ENCODE measurements at places on chromosomes 3 and 15.

GRCh38 chr3:40237889-40238571, 71.5 kb upstream of the EIF1B start:
- DNase-seq = no peak

- no peak for DNase-seq
Observed at GRCh38 chr15:89656116-89656815, 999 bp upstream of the KIF7 start.

DNA sequence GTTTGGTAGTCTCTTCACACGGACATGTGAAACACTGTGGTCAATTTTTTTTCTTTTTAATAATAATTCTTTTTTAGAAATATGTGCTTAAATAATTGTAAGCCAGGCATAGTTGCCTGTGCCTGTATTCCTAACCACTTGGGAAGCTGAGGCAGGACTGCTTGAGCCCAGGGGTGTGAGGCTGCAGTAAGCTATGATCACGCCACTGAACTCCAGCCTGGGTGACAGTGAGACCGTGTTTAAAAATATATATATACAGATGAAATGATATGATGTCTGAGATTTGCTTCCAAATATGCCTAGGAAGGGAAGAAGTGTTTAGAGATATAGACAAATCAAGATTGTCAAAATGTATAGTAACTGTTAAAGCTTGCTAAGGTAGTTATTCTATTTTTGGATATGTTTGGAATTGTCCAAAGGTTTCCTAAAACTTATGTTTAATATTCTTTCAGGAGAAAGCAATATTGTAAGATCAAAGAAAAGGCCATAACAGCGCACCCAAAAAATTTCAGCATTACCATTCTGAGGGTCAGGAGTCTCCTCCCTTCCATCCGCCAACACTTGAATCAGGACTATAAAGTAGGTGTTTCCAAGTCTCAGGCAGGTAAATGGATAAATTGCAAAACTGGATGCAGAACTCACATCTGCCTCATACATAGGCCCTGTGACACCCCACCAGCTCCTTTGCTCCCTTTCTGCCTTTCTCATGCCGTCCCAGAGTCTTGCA, 532 bp upstream of the SELENOT start:
- no peak for DNase-seq

DNA sequence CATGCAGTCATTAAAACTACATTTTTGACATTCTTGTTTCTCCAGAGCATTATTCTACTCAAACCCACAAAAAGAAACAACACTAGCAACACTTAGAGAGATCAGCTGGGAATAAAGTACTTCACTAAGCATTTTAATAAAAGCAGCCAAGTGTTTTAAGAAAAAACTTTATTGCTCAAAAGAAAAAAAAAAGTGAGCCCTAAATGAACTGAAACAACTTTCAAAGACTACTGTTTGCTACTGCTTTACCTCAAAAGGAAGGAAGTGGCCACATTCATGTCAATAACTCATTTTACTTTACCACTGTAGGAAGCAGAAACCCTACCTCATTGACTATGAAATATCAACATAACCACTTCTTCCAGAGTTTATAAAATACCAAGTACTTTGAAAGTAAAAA, 91.3 kb downstream of the UACA start:
- DNase-seq = no peak

GRCh38 chr15:68349151-68349550, 71.6 kb downstream of the FEM1B start:
- DNase-seq = no peak

- no peak for DNase-seq
Observed at GRCh38 chr15:41043276-41043951, 72.7 kb downstream of the INO80 start.

GRCh38 chr3:30502051-30502741, 104.2 kb upstream of the TGFBR2 start:
- DNase-seq = no peak

GRCh38 chr3:12984023-12984823, 89.0 kb downstream of the IQSEC1 start:
- peak; percentile 82 for DNase-seq

GRCh38 chr15:85603703-85604102, 191.0 kb downstream of the KLHL25 start:
- no peak for DNase-seq

DNA sequence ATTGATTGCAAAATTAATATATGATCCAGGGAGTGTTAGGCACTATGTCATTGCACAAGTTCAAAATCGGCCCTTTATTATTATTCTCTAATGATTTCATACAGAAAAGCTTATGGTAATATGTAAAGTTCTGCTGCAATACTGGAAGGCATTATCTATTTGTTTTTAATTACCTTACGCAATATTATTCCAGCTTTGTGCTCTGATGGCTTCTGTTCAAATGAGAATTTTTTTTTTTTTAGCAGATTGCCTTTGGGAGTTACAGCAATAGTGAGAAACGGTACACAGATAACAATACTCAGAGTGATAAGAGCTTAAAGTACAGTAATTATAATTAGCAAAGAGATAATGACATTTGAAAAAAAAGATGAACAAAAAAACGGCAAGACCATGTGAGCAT, 602.2 kb upstream of the ALCAM start:
- DNase-seq = no peak

DNA sequence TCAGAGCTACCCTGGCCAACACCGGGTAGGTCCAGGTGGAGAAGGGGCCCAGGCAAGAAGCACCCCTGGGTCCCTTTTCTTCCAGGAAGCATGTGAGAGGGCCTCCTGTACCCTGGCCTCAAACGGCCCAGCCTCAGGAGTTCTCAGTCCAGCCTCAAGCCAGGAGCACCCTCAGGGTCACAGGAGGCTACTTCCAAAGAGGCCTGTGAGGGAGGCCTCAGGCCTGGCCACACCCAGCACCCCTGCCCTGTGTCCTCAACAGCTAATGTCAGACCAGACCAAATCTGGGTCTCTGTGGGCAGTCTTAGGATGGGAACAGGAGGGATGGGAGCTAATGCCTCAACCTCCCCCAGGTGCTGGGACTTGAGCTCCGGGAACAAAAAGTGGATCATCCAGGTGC, 23.5 kb downstream of the PTH1R start:
- no peak for DNase-seq

DNA sequence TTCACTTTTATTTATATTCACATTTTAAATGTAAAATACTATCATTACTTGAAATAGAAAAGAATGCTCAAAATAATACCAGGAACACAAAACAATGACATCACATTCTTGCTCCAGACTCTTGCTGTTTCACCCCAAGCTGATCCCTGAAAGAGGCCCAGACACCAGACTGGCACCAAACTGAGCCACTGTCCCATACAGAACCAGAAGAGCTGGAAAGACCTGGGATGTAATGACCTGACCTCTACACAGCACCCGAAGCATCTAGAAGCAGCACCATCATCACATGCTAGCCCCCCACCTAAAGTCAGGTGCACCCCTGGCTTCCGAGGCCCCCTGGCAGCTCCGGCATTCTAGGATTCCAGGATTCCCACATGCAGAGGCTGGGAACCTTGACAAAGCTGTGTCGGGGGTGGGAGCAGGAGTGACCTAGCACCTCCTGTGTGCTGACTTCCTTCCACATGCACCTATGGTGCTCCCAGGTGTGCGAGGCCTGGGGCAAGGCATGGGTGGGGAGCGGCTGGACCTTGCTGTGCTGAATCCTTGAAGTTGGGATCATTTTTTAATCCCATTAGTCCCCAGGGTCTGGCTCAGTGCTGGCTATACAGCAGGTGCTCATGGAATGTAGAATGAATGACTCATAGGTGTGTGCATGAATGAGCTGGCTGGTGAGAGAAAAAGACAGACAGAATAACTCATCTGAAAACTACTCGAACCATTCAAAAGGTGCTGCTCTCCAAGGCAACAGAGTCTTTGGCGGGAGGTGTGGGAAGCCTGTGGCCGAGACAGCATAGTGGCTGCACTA, 144.7 kb upstream of the IQSEC1 start:
- no peak for DNase-seq

DNA sequence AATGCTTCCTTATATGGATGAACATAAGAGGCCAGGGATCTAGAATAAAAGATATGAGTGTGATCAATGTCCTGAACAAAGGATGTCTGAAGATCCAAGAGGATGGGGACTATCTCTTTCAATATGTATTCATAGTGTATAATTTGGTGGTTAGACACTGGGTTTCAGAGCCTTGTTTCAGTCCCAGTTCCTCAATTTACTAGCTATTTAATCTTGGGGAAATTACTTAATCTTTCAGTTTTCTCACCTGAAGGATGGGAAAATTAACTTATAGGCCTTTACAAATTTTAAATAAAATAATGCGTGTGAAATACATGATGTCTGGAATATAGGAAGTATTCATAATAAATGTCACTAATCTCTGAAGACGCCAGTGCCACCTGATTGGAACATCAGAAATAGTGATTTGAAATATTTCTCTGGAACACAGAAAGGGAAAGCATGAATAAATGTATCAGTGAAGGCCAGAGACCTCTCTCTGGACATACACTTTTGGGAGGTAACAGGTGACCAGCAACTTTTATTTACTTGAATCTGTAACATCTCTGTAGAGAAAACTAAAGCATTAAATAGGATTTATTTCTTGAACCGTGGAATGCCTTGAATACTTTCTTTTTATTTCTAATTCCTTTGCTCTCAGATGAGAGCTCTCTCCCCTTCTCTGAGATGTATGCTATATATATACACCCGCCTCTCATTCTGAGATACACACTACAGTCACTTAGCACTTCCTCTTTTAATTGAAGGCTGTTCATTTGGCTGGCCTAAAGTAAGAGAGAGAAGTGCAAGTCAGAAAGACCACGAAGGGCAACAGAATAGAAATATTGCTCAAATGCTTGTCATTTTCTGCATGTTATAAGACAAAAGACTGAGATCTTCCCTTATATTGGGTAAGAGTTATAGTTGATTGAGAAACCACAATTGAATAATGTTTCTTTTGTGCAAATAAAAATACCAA, 407.1 kb downstream of the LSAMP start:
- no peak for DNase-seq

DNA sequence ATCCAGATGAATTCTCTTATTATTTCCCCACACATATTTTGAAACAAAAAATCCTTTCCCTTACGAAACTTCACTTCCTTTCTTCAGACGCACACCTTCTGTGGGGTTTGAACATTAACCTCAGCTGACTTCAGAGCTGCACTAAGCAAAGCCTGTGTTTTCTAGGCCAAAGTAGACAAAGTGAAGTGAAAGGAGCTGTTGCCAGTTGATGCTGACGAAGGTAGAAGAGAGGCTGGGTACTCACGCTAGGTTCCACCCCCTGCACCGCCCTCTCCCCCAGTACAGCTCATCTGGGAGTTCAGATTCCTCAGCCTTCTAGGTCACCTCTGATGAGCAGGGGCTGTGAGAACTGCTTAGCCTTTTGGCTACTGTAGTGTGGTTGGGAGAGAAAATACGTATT, 24.1 kb downstream of the DUT start:
- DNase-seq = no peak

DNA sequence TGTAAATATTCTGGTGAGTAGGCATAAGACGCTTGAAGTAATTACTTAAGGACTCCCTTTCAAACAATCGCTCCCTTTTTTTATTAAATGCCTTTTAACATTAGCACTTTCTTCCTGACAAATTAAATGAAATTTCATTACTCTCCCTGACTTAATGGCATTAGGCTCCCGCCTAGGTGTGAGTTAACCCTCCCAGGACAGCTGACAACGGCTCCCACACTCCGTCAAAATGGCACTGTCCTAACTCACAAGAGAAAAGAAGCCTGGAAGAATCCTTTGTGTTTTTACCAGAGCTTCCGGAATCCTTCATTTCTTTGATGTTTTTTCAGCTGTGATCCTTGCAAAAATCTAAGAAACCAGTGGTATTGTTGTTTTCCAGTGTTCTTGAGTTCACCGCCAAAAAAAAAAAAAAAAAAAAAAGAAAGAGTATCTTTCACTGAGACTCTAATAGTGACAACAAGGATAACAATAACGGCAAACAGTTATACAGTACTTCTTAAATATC, 861.0 kb upstream of the NR2F2 start:
- DNase-seq = no peak

- DNase-seq = no peak
Observed at GRCh38 chr15:60933900-60934885, 294.9 kb downstream of the RORA start.

- DNase-seq = no peak
Observed at GRCh38 chr15:70459312-70459711, 304.0 kb downstream of the UACA start.

DNA sequence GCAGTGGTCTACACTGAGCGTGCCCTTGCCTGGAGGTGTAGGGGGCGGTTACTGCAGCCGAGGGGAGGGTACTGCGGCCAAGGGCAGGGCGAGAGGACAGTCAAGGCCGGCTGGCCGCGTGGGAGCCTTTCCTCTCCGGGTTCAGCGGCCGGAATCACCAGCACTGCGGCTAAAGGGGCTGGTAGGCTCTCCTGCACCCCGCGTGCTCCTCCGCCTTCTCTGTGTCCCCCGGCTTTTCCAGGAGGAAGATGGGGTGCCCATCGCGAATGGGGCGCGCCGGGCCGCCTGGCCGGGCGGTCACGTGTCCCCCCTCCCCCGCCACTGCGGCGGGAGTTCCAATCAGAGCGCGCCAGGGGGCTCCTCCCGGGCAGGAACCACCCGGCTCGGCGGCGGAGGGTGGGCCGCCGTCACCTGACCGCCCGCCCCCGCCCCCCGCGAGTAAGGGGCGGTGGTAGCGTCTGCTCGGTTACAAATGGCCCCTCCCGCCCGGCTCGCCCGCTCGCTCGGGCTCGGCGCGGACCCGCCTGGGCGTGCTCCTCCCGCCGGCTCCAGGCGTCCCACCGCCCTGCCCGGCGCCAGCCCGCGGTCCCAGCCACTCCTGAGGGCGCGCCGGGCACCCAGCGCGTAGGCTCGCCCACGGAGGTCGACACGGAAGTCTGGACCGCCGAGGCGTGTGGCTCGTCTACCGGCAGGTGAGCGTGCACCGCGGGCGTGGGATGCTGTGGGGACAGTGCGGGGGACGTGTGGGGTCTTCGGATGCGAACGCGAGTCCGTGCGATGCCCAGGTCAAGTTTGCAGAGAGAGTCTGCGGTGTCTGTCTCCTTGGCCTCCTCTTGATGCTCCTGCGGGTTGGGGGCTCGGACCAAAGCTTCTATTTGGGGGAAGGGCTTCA, 242.6 kb upstream of the TOPAZ1 start:
- DNase-seq = no peak

DNA sequence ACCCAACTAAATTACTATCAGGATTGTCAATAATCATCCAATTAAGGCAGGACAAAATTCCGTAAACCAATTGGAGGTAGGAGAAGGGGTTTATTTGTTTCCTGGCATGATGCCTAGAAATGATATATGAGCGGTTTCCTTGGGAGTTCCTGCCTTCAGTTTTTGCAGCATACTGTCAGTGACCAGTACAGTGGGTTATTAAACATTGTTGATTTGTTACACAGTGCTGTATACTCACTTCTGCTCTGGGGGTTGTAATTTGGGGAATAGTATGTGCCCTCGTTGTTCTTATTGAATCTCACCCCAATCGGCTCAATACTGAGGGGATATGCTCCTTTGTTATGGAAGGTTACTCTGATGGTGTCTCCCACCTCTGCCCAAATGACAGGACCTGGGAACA, 22.2 kb downstream of the CP start:
- DNase-seq = no peak

- DNase-seq = peak; percentile 13
Observed at GRCh38 chr3:134799393-134799792, 4.3 kb downstream of the EPHB1 start.

DNA sequence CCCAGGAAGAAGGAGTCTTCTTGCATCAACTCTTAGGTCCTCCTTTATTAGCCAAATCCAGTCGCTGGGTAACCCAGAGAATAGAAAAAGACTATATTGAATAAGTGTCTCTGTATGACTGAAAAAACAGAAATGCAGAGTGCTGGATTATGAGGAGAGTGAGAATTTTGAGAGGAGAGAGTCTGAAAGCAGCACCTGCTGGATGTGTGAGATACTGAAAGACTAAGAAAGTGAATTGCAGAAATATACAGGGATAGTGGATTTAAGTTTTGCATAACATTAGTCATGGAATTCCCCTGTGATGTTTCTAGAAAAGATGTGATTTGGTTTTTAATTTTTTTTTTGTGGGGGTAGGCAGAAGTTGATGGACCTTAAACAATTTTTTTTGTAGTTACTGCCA, 296.5 kb downstream of the MECOM start:
- DNase-seq = no peak
